ENCODE measurements at places on chromosomes 2 and 18. TPM values are rescaled to one million over a fixed set of nuclear protein-coding genes. Genes with fewer than 3 reads are reported as not detected.

Gene FSHR
- polyA plus RNA-seq: not detected

Gene HNMT
- 81.6 TPM for polyA plus RNA-seq

Gene KHK
- 1.3 TPM for polyA plus RNA-seq

Gene DES
- not detected for polyA plus RNA-seq

Gene MCFD2
- 145 TPM for polyA plus RNA-seq

Gene WNT10A
- not detected for polyA plus RNA-seq

Gene SULT1C4
- 1.7 TPM for polyA plus RNA-seq

Gene ACMSD
- polyA plus RNA-seq: not detected

Gene NEU2
- polyA plus RNA-seq: not detected

Gene SPIRE1
- 65.1 TPM for polyA plus RNA-seq

Gene ARID5A
- polyA plus RNA-seq: 0.66 TPM

Gene MC5R
- not detected for polyA plus RNA-seq

Gene KIAA2012
- 0.13 TPM for polyA plus RNA-seq

Gene FLACC1
- 1.1 TPM for polyA plus RNA-seq

Gene SP3
- polyA plus RNA-seq: 16.9 TPM

Gene NOSTRIN
- polyA plus RNA-seq: 7.5 TPM

Gene VWA3B
- 0.04 TPM for polyA plus RNA-seq

Gene MYO3B
- polyA plus RNA-seq: not detected

Gene ZSCAN30
- 31.3 TPM for polyA plus RNA-seq

Gene TSPYL6
- polyA plus RNA-seq: not detected

Gene EMILIN1
- not detected for polyA plus RNA-seq

Gene TCF7L1
- 1.3 TPM for polyA plus RNA-seq

Gene GAL3ST2
- not detected for polyA plus RNA-seq

Gene SLC9A4
- 0.15 TPM for polyA plus RNA-seq

Gene ANKRD62
- polyA plus RNA-seq: not detected

Gene CLEC4F
- not detected for polyA plus RNA-seq

Gene SANBR
- polyA plus RNA-seq: 12.2 TPM

Gene TUBB6
- 7.0 TPM for polyA plus RNA-seq

Gene TNS1
- 0.82 TPM for polyA plus RNA-seq

Gene SGPP2
- polyA plus RNA-seq: 3.2 TPM

Gene COL4A4
- 0.67 TPM for polyA plus RNA-seq

Gene MAB21L4
- not detected for polyA plus RNA-seq
